Nucleus accumbens (tissue), 56 donors: ENCODE measurements at places on chromosomes 7 and 10.
A peak's percentile ranks its signal among the peaks of the same experiment; 100 is the strongest.

DNA sequence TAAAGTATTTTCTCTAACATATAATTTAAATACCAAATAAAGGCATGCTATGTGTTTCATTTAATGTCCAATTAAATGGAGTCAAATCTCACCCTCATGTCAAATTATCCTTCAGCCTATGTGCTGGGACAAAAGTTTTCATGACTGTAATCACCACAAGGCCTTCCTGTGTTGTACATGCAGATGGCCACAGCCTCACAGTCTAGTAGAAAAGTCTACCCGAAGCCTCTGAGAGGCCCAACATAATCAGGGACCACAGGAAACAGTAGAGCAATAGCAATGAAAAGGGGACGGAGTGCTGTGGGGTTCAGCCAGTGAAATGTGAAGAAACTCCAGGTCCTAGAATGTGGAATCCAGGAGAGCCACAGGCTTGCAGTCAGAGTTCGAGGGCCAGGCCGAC, 140.2 kb upstream of the KLF6 start:
- DNase-seq = no peak

DNA sequence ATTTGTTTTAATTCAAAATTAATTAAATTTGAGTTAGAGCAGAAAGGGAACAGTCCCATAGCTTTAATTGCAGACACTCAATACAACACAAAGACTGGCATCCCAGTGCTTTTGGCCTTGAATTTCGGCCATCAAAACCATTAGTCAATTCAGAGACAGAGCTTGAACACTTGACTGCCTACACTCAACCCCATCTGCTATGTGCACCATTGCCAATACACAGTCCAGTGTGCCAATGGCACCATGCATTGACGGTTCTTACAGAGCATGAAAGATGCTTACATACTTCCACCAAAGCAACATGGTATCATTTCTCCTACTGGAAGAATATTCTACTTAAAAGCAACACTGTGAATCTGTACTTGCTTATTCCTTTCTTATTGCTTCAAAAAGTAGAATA, 43.6 kb upstream of the LRRTM3 start:
- DNase-seq = no peak

GRCh38 chr10:95275726-95276366, 15.0 kb downstream of the PDLIM1 start:
- DNase-seq = no peak

DNA sequence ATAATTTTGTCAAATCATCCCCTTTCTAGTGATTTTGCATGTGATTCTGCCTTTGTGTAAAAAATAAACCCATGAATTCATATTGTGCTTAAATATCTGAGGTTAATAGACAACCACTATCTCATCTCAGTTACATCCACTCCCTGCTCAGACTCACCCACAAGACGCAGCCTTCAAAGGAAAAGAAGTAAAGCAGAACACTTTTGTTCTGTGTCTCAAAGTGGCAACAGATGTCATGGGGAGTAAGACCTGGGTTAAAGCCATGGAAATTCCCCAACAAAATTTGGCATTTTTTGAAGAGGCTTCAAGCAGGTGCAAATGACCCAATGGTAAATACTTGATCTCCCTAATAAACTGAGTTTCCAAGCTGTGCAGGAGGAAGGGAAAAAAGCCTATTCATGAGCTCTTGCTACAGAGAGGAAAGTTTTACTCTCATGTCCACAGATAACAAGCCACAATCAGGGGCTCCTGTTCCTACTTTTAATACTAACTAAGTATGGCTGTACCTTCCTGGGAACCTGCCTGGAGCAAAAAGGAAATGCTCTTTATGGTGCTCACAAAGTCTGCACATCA, 4.7 kb downstream of the CYP3A7 start:
- DNase-seq = no peak

GRCh38 chr10:74900297-74900696, 73.9 kb downstream of the KAT6B start:
- DNase-seq = no peak

DNA sequence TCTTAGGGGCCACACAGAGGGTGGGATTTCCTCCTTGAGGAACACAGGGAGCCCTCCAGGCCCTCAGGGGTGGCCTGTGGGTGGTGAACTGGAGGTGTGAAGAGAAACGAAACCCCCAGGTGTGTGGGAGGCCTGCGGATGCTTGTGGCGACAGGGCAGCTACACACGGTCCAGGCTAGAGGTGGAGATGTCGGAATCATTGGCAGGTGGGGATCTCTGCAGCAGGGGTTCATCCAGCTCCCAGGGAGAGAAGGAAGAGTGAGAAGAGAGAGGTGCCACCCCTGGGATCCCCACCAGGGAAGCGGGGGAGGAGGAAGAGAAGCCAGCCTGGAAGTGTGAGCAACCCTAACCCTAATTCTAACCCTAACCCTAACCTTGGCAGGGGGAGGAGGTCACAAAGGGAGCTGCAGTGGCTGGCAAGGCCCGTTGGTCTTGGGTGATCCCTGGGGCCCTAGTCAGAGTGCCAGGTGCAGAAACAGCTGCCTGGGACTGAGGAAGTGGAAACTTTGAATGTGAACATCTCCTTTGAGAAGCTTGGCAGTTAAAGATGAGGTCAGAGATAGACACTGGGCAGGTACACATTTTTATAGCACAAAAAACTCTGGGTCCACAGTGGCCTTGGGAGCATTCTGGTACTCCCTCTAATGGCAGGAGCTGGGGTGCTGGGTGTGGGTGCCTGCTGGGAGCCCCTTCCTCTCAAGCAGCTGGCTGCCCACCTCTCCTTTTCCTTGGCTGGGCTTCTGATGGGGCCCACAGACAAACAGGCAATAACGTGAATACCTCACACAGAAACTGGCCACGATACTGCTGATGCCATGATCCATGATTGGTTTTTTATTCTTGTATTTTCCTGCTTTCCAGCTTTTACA, 6.8 kb upstream of the AEBP1 start:
- DNase-seq = no peak

GRCh38 chr7:108063520-108063933, 60.6 kb upstream of the LAMB1 start:
- peak; percentile 12 for DNase-seq

DNA sequence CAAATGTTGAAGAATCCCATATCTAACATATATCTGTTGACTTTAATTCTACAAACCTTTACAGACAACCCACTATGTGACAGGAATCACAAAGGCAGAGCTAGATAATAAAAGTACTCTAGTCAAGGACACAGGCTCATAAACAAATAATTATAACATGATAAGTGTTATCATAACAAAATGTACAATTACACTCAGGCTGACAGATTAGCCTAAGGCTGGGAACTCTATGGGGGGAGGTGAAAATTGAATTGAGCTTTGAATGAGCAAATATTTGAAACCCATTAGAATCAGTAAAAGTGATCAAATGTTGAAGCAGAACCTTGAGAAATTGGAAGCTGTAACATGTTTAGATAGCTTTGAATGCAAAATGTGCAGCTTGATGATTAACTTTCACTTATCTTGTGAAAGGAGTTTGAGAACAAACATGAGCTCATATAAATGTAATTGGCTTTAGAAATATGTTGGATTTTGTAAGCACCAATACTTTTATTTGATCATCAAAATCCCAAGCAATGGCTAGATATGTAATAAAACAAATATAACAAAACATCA, 970.2 kb downstream of the SORCS3 start:
- no peak for DNase-seq
